BJ (cell line): ENCODE measurements at places on chromosomes 7 and 10.

GRCh38 chr7:148912758-148913541 is 28.9 kb upstream of the EZH2 start:
- DNase-seq = no peak

- DNase-seq = no peak
These were observed 80.4 kb upstream of the GARIN1A start for GRCh38 chr7:128591705-128592104.

GRCh38 chr10:57786850-57787750 is 480.6 kb downstream of the IPMK start:
- DNase-seq = no peak

DNA sequence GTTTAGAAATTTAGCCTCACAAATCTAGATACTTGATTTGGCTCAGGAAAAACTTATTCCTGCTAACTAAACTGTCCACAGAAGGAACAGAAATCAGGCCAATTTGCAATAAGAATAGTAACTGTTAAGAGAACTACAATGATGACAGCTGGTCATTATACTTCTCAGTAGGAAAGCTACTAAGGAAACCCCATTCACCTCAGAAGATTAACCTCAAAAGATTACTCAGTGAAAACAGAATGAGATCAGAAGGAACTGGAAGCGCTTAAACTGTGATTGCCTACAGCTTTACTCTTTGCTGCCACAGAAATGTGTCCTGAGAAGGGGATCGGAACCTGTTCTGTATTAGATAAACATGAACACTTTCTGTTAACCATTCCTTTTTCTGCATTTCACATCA is 24.3 kb upstream of the DNAJB12 start:
- no peak for DNase-seq
